IPS DF 19.7 (cell line): ENCODE measurements at places on chromosomes 2 and 18.

DNA sequence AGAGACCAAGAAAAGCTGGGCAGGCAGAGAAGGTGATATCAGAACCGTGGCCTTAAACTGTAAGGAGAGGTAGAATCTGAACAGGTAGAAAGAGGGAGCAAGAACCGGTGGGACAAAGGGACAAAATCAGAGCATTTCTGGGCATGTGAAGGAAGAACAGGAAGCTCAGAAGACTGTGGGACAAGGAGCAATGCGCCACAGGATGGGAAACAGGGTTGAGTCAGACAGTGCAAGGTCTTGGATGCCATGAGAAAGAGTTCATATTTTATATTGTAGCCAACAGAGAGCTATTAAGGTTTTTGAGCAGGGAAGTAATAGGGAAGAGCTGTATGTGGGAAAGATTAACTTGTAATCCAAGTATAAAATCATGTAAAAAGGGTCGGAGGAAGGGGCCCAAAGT lies 106.4 kb upstream of the UGP2 start:
- DNase-seq, result no peak

DNA sequence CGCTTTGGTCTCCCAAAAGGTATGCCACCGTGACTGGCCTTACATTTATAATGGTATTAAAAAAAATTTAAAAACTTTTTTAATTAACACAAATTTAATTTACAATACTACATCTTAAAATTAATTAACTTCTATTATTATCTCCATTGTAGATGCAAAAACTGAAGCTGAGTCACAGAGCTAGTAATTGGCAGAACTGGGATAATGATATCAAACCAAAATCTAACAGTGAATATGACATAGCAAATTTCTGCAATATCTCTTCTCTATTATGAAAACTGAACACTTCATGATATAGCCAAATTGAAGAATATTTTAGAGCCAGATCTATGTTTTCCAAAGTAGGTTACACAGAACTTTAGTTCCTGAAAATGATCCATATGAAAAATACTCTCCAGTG lies 66.4 kb upstream of the CHAC2 start:
- DNase-seq, result no peak

GRCh38 chr2:54587171-54588016 lies 131.3 kb downstream of the SPTBN1 start:
- DNase-seq, result no peak

DNA sequence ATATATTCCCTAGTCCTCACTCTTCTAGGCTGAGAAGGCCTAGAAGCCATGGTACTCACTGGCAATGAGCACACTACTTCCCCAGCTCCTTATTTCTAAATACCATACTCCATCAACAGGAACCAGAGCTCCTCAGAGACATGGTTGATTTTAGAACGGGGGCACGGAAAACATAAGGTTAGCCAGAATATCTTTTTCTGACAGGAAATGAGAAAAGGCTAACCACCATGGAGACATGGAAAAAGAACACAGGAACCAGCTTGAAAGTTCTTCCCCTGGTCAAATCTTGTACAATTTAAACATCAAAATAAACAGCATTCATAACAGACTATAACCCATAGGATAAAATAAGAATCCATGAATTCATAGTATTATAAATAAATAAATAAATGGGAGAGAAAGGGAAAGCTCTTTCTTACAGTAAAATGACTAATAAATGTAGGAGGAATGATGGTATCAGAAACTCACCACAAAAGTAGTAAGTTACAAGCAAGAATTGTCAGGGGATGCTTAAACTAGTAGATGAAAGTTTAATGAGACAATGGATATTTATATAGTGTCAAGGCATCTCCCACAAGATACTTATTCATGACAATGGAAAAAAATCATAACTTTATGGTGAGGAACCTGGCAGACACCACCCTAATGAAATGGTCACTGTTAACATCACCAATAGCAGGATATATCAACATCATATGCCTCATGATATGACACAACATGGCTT lies 20.6 kb upstream of the GCC2 start:
- no peak for DNase-seq

- DNase-seq, result no peak
These were observed 234.3 kb upstream of the TANK start for GRCh38 chr2:160925956-160926355.

DNA sequence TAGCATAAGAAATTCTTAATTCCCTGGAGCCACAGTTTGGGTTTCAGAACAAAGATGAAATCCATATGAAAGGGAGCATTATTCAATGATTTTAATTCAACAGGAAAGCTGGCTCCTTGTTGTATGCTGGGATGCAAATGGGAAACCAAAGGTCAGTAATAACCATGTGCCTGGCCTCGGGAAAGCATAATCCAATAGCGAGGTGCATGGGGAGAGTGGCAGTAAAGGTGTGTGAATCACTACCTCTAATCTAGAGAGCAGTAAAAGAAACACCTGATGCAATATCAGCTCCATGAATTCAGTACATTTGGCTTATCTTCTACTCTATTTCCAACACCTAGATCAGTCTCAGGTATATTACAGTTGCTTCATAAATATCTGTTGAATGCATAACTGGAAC lies 220.1 kb downstream of the FBXO15 start:
- no peak for DNase-seq

DNA sequence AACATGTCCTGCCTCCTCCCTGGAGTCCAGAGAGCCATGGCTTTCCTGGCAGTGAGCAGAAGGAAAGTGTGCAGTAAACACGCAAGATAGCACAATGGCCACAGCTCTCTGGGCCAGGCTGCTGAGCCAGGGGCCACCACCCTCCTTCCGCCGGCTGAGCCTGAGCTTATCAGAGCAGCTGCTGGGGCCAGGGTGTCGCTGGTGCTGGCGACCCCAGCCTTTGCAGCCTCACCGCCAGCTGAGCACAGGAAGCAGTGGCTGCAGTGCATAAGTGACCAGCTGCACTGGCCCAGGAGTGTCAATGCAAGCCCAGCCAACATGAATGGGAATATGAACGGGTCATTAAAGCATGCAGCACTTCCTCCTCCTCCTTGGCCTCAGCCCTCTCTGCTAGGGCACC lies 172.0 kb downstream of the ZFP36L2 start:
- no peak for DNase-seq

DNA sequence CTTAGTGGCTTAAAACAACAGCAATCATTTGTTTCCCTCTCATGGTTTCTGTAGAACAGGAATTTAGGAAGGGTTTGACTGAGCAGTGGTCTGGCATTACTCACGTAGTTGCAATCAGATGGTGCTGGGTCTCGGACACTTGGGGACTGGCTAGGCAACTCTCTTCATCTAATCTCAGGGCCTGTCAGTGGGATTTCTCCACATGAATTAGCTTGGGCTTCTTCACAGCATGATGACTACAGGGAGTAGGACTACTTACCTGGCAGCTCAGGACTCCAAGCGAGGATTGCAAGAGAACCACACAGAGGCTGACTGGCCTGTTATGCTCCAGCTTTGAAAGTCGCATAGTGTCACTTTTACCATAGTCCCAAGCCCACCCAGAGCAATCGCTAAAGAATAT lies 125.1 kb downstream of the TTC27 start:
- DNase-seq, result no peak

- DNase-seq, result no peak
These were observed 42.3 kb downstream of the BOLA3 start for GRCh38 chr2:74105413-74105812.

- no peak for DNase-seq
These were observed 71.8 kb downstream of the APOB start for GRCh38 chr2:20972110-20972509.

GRCh38 chr2:152166633-152167032 lies 8.9 kb downstream of the STAM2 start:
- DNase-seq, result no peak

DNA sequence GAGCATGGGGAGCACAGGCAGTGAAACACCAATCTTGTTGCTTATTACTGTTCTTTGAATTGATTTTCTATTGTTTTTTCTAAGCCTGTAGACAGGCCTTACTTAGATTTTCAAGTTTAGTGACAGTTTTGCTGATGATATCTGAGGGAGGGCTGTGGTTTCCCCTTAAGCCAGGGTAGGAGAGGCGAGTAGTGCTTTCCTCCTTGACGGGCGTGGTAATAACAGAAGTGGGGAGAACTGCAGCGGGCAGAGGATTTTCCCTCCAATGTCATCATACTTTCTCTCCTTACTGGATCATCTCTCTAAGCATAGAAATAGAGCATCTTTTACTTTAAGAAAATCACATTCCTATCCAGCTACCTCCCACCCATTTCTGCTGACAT lies 314.4 kb downstream of the ALK start:
- no peak for DNase-seq

DNA sequence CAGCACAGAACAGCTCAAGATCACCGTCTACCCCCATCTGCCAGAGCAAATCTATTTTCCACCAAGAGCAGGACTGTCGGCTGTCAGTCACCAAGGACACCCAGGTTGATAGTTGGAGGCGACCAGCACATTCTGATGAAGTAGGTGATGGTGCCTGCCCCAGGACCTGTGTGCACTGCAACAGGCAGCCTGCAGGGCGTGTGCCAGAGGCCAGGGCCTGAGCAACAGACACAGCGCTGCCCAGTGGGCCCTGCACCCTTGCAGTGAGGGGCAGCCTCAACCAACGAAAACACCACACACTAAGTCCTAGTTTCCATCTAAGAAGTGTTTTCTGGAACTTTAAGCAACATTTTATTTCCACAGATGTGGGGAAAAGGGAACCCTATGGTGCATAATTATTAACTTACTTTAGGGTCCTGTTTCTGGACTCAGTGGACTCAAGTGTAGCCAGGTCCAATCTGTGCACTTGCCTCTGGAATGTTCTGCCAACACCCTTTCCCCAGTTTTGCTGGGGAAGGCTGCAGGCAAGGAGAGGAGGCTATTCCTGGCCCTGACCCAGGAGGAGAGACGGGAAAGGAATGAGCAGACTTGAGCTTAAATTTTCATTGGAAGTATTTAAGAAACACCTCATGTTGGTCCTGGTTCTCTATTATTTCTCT lies 61.5 kb downstream of the ADNP2 start:
- no peak for DNase-seq

DNA sequence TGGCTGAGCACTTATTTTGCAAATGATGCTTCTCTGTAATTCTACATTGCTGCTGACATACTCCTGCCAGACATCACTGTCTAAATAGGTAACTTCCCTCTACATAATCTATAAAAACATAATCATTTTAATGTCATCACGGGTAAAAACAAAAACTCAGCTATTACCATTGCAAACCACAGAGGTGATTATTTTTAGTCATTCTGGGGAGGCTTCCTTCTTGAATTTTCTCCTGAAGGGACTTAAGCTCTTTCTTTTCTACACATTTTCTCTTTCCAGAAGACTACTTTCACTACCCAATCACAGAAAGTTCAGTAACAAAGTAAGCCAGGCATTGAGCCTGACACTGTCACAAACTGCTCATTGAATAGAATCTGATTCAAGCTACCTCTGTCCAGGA lies 40.4 kb upstream of the NFU1 start:
- no peak for DNase-seq

- no peak for DNase-seq
These were observed 285.1 kb downstream of the SS18 start for GRCh38 chr18:25805323-25805722.

- DNase-seq, result no peak
These were observed 6.8 kb downstream of the WDPCP start for GRCh38 chr2:63581298-63581961.

DNA sequence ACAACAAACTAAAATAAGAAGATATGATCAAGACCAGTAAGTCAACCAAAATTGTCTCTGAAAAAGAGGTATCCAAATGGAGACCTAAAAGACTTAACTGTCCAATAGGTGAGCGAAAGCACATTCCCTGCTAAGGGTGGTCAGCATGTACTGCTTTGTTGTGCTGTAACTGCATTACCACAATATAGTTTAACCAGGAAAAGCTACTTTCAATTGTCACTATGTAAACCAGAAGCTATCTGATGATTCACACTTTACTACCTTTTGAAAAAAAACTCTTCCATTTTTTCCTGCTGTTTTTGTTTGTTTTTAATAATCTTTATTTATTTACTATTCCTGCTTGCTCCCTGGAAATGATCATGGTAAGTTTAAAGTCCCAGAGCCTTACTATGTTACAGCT lies 36.1 kb downstream of the ASXL2 start:
- DNase-seq, result no peak

- no peak for DNase-seq
These were observed 44.3 kb downstream of the SERTAD2 start for GRCh38 chr2:64609227-64609941.

DNA sequence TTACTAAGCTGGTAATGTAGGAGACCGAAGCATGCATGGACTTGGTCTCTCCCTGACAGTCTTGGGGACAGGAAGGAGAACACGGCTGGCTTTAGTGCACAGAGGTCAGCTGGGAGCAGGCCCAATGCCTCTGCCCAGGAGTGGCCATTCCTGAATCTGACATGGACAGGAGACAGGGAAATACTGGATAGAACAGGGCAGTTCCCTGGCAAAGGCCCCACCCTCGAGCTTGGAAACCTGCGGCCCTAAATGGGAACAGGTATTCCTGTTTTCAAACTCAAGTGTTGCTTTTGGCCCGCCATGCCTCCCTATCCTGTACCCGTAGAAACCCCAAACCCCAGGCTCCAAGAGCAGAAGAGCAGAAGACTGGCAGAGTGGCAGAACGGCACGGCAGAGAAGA lies 107.4 kb downstream of the ZNF516 start:
- no peak for DNase-seq

DNA sequence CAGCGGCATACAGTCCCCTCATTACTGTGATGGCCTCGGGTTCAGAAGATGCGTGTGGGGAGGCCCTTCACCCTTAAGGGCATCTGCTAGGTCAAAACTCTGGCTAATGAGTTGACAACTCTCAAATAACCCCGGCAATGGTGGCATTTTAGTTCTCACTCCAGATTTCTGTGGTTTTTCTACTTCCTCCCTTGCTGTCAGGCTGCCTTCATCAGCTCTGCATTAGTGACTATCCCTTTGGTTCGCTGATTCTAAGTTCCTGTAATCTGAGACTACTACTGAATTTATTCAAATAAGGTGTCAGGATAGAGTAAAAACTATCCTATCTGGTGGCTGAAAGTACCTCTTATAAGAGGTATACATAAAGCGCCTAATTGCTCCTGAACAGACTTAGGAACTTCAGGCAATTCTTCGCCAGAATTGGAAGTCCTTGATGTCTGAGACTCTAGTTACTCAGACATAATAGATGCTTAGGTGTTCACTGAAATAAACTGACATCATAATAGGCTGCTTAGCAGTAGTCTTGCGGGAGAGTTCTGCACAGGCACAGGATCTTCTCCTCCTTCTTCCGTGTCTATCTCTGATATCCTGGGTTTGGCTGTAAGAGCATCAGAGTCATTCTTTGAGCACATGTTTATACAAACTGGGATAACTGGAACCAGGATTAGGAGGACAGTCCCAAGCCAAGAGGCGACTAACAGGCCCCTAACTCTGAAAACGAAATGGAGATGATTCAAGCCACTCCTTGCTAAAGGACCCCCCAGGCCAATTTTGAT lies 194.5 kb downstream of the DNER start:
- DNase-seq, result no peak

GRCh38 chr2:10256031-10256514 lies 46.6 kb upstream of the HPCAL1 start:
- no peak for DNase-seq

- no peak for DNase-seq
These were observed 54.9 kb downstream of the MAPRE2 start for GRCh38 chr18:35095983-35096676.

GRCh38 chr2:178392215-178392614 lies 58.8 kb downstream of the PRKRA start:
- no peak for DNase-seq

- no peak for DNase-seq
These were observed 349.9 kb downstream of the CTNNA2 start for GRCh38 chr2:79862756-79863155.
